Activated T-cell treated with anti-CD3 and anti-CD28 coated beads, Interleukin-2, amount 50 U/mL, for 24 hours (primary cell): ENCODE measurements at places on chromosomes 4 and X.

DNA sequence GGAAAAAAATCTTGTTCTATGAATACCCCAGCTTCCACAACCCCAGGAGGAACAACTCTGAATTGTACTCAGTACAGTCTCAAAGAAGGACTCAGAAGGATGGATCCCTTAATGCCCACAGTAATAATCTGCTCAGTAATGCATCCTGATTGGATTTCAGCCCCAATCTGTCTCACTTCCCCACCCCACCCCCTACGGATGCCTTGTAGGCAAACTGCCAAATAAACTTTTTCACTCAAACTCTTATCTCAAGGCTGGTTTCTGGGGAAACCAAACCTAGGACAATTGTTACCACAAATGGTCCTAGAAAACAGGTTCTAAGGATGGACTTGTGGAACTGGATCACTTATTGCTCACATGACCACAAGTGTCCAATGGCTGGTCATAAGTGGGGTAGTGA lies 1021.8 kb upstream of the INTU start:
- H3K27ac ChIP-seq = no peak overlapping the region
- no peaks in the 10 kb centered on the region for H3K4me1 ChIP-seq
- H3K36me3 ChIP-seq = no peaks in the 10 kb centered on the region

GRCh38 chr4:2907706-2908293 lies 55.4 kb downstream of the NOP14 start:
- H3K27me3 ChIP-seq = no peaks in the 10 kb centered on the region
- peaks cover 33% of the 10 kb centered on the region for H3K4me1 ChIP-seq
- H3K36me3 ChIP-seq = peaks cover 94% of the 10 kb centered on the region
- DNase-seq = no peak
- H3K27ac ChIP-seq = peak overlapping the region; percentile 71

DNA sequence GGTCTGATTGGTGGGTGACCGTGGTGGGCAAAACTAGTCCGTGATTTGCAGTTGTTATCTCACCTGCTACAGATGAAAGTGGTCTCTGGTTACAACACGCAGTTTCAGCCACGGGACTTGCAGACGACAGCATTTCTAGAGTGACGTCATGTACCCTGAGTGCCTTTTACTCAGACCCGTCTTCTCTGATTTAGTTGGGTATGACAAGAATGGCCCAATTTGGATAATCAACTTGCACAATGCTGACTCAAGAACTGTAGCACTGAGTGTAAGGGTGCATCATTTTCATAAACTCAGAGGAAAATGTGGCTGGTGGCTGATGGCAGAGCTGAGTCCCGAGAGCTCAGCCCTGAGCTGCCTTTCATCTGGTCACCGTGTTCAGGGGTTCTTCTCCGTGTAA lies 281.4 kb upstream of the FRG1 start:
- DNase-seq = no peak
- H3K27ac ChIP-seq = no peak overlapping the region
- H3K36me3 ChIP-seq = no peaks in the 10 kb centered on the region
- H3K4me3 ChIP-seq = no peak overlapping the region
- H3K27me3 ChIP-seq = no peaks in the 10 kb centered on the region

DNA sequence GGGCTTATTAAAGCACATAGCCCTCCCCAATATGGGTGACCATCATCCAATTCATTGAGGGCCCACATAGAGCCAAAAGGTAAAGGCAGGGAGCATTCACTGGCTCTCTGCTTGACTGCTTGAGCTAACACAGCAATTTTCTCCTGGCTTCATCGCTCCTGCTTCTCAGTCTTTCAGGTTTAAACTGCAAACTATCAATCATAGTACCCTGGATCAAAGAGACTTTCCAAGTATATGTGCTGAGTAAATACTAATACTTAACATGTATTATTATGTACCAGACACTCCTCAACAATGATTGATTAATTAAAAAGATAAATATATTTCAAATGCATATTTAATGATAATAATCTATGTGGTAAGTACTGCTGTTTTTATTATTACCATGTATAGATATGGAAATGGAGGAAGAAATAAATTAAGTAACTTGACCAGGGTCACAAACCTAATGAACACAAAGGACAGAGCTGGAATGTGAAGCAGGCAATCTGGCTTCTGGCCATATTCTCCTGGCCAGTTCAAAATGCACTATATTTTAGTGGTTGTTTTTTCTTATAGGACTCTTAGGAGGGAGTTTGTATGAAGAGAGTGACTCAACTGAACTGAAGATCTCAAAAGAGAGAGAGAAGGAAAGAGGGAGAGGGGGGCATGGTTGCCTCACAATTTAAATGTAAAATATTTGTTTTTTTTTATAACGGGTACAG lies 1197.3 kb downstream of the TECRL start:
- H3K36me3 ChIP-seq = no peaks in the 10 kb centered on the region
- H3K27me3 ChIP-seq = no peaks in the 10 kb centered on the region
- no peak overlapping the region for H3K4me3 ChIP-seq
- no peak for DNase-seq

- H3K4me3 ChIP-seq = no peak overlapping the region
- H3K27me3 ChIP-seq = no peaks in the 10 kb centered on the region
- H3K4me1 ChIP-seq = no peaks in the 10 kb centered on the region
- no peak overlapping the region for H3K27ac ChIP-seq
- H3K36me3 ChIP-seq = no peaks in the 10 kb centered on the region
Measured at GRCh38 chr4:59698041-59698440, 1502.1 kb upstream of the ADGRL3 start.

GRCh38 chrX:151724563-151725337 lies 8.9 kb downstream of the FATE1 start:
- no peak overlapping the region for H3K4me3 ChIP-seq
- H3K27ac ChIP-seq = no peak overlapping the region
- no peak for DNase-seq
- no peaks in the 10 kb centered on the region for H3K4me1 ChIP-seq
- H3K36me3 ChIP-seq = no peaks in the 10 kb centered on the region

- no peaks in the 10 kb centered on the region for H3K36me3 ChIP-seq
- DNase-seq = no peak
- no peak overlapping the region for H3K4me3 ChIP-seq
- peaks cover 12% of the 10 kb centered on the region for H3K4me1 ChIP-seq
- no peaks in the 10 kb centered on the region for H3K27me3 ChIP-seq
Measured at GRCh38 chr4:177489471-177490246, 47.4 kb upstream of the AGA start.

- H3K27me3 ChIP-seq = no peaks in the 10 kb centered on the region
- no peaks in the 10 kb centered on the region for H3K4me1 ChIP-seq
- DNase-seq = no peak
- no peak overlapping the region for H3K27ac ChIP-seq
- H3K36me3 ChIP-seq = no peaks in the 10 kb centered on the region
- H3K4me3 ChIP-seq = no peak overlapping the region
Measured at GRCh38 chr4:135368831-135369230, 1167.2 kb upstream of the PABPC4L start.

- no peak overlapping the region for H3K4me3 ChIP-seq
- DNase-seq = no peak
- no peaks in the 10 kb centered on the region for H3K36me3 ChIP-seq
- H3K27ac ChIP-seq = no peak overlapping the region
Measured at GRCh38 chr4:107747748-107748486, 27.9 kb upstream of the PAPSS1 start.

GRCh38 chr4:125104616-125105015 lies 210.1 kb upstream of the FAT4 start:
- H3K36me3 ChIP-seq = no peaks in the 10 kb centered on the region
- H3K27me3 ChIP-seq = no peaks in the 10 kb centered on the region
- DNase-seq = no peak
- no peaks in the 10 kb centered on the region for H3K4me1 ChIP-seq

GRCh38 chr4:82798168-82799005 lies at the start of gene SCD5:
Gene SCD5, minus strand, starts transcription at chr4:82798796. Its CDS starts 259 bp downstream, at chr4:82798537.
- peaks cover 60% of the 10 kb centered on the region for H3K27me3 ChIP-seq
- peak; percentile 66 for DNase-seq
- peak within 1 kb of the TSS; percentile 79 for H3K4me3 ChIP-seq

DNA sequence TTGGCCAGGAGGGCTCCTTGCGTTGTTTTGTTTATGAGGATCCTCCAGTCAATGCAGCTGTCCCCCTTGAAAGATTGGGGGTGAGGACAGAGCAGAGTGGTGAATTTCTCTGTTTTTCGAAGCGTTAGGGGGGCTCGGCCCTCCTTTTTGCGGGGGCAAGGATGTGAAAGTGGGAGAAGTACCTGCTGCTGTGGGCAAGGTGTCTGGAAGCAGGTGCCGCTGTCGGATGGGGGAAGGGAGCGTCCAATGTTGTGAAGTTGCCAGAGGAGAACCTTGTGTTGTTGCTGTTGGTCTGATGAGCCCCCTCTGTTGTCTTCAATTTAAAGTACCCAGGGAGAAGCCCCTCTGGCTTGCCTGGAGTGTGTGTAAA lies 613 bp downstream of the GLRB start:
- no peak overlapping the region for H3K4me3 ChIP-seq
- no peak overlapping the region for H3K27ac ChIP-seq
- no peak for DNase-seq
- peaks cover 29% of the 10 kb centered on the region for H3K27me3 ChIP-seq
- no peaks in the 10 kb centered on the region for H3K4me1 ChIP-seq
- H3K36me3 ChIP-seq = no peaks in the 10 kb centered on the region

DNA sequence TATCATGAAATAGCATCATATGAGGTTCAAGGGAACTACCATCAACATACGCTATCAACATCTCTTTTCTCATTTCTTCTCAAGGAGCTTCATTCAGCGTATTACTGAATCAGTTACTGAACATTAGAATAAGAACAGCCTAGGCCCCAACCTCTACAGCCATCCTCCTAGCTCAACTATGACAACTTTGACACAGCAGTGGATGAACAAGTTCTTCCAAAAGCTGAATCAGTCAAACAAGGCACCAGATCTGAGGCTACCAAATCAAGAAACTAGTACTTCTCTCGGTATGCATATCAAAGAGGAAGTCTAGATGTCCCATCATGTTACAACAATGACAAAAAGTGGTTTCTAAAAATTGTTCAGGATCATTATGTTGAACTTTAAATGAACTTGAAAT lies 57.4 kb downstream of the GATB start:
- H3K4me3 ChIP-seq = no peak overlapping the region
- no peak for DNase-seq
- H3K36me3 ChIP-seq = peaks cover 83% of the 10 kb centered on the region
- no peaks in the 10 kb centered on the region for H3K27me3 ChIP-seq
- H3K4me1 ChIP-seq = peaks cover 13% of the 10 kb centered on the region

DNA sequence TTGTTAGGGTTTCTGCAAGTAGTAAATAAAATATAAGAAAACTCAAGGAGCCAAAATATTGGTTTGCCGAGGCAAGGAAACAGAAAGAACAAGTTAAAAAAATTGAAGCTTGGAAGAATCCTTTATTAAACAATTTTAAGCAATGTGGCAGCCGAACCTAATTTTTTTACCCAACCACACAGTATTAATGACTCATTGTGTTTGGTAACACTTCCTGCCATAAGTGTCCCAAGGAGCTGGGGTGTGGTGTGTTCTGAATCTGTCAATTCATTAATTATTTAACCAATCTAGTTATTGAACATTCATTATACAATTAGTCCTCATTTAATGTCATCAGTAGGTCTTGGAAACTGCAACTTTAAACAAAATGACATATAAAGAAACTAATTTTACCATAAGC lies 19.3 kb upstream of the CPE start:
- no peak overlapping the region for H3K27ac ChIP-seq
- DNase-seq = no peak
- H3K36me3 ChIP-seq = no peaks in the 10 kb centered on the region
- no peaks in the 10 kb centered on the region for H3K4me1 ChIP-seq
- H3K4me3 ChIP-seq = no peak overlapping the region
- H3K27me3 ChIP-seq = peaks cover 28% of the 10 kb centered on the region

- H3K27me3 ChIP-seq = no peaks in the 10 kb centered on the region
- no peak overlapping the region for H3K27ac ChIP-seq
- H3K36me3 ChIP-seq = no peaks in the 10 kb centered on the region
- no peak for DNase-seq
Measured at GRCh38 chrX:11040996-11041395, 70.1 kb upstream of the HCCS start.

- DNase-seq = no peak
- peaks cover 28% of the 10 kb centered on the region for H3K27me3 ChIP-seq
- no peak overlapping the region for H3K27ac ChIP-seq
- H3K36me3 ChIP-seq = no peaks in the 10 kb centered on the region
- H3K4me3 ChIP-seq = no peak overlapping the region
Measured at GRCh38 chr4:107894138-107894603, 37.2 kb upstream of the CYP2U1 start.

DNA sequence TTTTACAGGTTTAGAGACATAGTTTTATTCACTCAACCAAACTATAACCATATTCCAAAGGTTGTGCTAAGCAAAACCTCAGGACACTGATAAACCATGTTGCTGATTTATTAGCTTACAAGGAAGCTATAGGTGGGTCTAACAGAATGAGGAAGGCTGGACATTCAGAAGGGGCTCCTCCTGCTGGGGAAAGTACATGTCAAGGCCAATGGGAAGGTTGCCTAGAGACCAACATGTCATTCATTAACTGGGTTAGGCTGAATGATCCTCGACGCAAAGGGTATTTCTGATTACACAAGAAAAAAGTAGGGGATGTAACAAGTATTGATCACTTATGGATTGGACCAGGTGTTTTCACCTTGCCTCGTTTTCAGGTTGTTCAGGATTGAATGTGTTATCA lies 30.3 kb downstream of the SLC10A6 start:
- DNase-seq = no peak
- H3K27ac ChIP-seq = no peak overlapping the region
- H3K36me3 ChIP-seq = no peaks in the 10 kb centered on the region
- no peak overlapping the region for H3K4me3 ChIP-seq

DNA sequence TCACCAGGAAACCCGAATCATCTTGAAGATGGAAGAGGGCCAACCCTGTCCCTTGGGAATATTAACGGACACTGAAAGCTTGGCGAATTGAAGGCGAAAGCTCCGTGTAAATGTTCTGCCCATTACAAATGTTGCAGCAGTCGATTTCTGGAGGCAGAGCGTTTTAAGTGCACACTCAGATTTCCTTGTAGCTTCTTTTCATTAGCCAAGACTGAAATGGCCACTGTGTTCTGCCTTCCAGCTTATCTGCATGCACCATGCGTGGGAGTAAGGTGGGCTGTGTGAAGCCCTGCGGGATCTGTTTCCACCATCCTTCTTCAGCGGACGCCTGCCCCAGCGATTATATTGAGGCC lies 1.3 kb downstream of the SMIM20 start:
- H3K27me3 ChIP-seq = no peaks in the 10 kb centered on the region
- peak overlapping the region; percentile 85 for H3K4me3 ChIP-seq
- no peak for DNase-seq
- peaks cover 26% of the 10 kb centered on the region for H3K4me1 ChIP-seq

- H3K27me3 ChIP-seq = peaks cover 13% of the 10 kb centered on the region
- no peaks in the 10 kb centered on the region for H3K4me1 ChIP-seq
- no peak overlapping the region for H3K4me3 ChIP-seq
- H3K27ac ChIP-seq = no peak overlapping the region
Measured at GRCh38 chrX:31355206-31355955, 283.5 kb upstream of the FTHL17 start.

DNA sequence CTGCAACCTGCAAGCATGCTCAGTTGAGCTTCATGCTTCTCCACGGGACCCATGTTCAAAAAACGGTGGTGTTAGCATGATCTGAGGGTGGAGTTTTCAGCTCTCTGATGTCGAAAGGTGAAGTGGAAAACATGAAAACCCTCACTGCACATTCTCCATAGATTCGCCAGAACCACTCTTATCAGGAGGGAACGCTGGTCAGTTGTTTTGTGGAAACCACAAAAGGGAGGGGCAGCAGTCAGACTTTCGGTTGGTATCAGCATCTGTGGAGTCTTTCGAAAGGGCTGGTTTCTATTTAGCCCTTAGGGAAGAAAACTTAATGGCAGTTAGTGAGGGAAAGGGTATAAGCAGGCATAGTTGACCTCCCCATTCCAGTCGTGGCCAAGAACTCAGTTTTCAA lies 12.6 kb downstream of the PPA2 start:
- H3K36me3 ChIP-seq = peaks cover 81% of the 10 kb centered on the region
- H3K27me3 ChIP-seq = no peaks in the 10 kb centered on the region
- H3K4me1 ChIP-seq = peaks cover 40% of the 10 kb centered on the region

- H3K27me3 ChIP-seq = peaks cover 49% of the 10 kb centered on the region
- no peak overlapping the region for H3K27ac ChIP-seq
- peaks cover 14% of the 10 kb centered on the region for H3K36me3 ChIP-seq
Measured at GRCh38 chrX:47576021-47576898, 6.0 kb upstream of the TIMP1 start.
